ENCODE measurements at places on chromosomes 3 and 15. TPM values are rescaled to one million over a fixed set of nuclear protein-coding genes. Genes with fewer than 3 reads are reported as not detected.

GRCh38 chr15:35288580-35288979 lies 203.5 kb upstream of the NANOGP8 start:
- DNase-seq = no peak

- no peak for DNase-seq
Measured at GRCh38 chr15:95902606-95903005, 427.9 kb upstream of the NR2F2 start.

DNA sequence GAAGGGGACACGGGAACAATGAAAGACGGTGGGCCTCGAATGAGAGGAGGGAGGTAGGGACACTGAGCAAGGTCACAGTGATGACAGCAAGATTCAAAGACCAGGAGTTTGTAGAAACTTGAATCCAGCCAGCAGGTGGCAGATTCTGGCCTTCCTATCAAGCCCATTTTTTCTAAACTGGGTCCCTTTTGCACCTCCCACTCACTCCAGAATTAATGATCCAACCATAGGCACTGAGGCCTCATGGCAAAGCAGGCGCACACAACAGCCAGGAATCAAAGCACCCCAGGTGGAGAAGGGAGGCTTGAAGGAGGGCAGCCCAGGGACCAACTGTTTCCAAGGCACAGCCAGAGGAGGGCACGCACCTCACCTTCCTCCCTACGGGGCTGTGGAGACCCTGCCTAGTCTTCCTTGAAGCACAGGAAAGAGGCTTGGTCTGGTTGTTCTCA lies 90.2 kb downstream of the ANP32A start:
- DNase-seq = no peak

The GOLGA6L4 gene
- 0.28 TPM for total RNA-seq

DNA sequence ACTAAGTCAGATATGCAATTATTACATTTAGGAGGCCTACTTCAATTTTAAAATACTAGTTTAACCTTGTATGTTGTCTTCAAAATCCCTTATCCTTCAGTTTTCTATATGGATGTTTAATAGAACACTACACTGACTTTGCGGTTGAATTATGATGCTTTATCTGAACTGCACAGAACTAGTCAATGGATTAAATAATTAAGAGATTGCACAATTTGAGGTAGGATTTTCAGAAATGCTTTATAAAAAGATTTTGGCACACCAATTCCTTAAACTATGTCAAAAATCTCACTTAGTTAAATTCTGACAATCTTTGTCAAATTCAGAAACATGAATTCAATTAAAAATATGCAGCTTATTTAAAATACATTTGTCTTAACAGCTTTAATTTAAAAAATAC lies 28.1 kb downstream of the ATOSA start:
- DNase-seq = no peak

The IL16 gene
- total RNA-seq = 0.18 TPM

DNA sequence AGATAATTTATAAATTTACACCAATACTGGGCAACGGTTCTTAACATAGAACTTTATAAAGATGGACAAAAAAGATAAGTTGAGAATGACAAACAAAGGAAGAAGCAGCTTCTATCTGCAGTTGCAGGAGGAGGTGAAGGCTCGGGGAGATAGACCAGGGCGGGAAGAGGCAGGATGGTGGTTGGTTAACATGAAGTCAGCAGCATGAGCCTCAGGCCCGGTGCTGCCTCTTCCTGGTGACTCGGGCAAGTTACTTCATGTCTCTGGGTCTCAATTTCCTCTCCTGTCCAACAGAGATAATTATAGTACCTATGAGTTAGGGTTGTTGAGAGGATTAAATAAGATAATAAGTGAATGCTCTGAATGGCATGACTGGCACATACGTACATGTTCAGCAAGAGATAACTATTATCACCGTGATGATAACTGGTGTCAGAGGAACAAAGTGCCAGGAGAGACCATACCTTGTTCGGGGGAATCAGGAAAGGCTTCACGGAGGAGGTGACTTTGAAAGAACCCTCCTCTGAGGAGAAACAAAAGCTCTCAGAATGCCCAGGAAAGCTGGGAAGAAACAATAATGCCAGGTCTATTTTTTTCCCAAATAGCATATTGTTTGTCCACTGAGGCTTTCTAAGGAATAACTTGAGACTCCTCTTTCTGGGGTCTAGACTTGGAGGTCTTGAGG lies 4.4 kb downstream of the PAK6 start:
- no peak for DNase-seq

DNA sequence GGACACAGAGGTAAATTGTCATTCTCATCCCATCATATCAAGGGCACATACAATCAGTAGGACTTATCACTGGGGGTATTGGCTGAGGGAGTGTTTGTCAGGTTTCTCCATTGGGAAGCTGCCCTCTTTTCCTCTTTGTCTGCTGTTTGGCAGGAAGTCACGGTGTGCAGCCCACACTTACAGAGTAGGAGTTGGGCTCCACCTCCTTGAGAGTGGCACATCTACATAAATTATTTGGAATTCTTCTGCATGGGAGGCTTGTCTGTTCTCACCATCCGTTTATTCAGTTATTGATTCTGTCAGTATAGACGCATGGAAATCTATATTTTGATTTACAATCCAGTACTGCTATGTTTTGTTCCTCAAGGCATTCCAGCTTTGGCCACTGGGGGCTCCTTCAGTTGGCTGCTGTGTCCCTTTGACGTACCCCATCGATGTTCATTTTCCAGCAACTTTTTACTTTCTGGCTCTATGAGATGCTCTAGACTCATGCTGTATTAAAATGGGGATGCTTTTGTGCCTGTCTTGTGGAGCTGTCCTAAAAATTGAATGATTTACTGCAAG lies 200.3 kb downstream of the SLCO3A1 start:
- no peak for DNase-seq

The BSN gene
- total RNA-seq = 0.14 TPM

The MUSTN1 gene
- total RNA-seq = 35.7 TPM

The TUSC7 gene
- total RNA-seq = not detected

- DNase-seq = no peak
Measured at GRCh38 chr3:17765819-17766472, 23.5 kb upstream of the TBC1D5 start.

The CELF6 gene
- total RNA-seq = 0.05 TPM

DNA sequence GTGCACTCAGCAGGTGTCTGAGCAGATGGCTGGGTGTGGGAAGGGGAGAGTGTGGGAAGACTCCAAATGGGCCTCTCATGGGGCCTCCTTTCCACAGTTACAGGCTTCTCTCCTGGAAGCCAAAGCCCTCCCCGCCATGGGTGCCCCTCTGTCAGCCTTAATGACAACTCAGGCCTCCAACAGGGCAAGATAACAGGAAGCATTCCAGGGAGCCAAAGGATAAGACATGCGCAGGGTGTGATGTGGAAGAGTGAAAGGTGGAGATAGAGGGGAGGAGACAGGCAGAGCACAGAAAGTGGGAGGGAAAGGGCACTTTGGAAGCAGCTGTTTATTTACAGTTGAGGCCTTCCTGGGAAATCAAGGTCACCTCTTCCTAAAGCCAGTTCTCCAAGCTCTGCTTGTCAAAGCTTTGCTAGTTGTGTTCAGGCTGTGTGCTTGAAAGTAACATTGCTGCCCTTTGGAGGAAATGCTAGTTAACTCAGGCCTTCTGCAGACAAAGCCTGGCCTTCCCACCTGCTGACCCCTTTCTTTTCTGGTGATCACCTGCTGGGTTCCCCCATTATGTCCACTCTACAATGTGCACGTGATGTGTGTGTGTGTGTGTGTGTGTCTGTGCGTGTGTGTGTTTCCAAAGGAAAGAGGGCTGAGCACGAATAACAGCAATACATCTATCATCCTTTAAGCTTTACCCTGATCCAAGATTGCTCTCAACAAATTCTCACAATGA lies 35.2 kb upstream of the SMAD3 start:
- DNase-seq = peak; percentile 37
